Esophagus squamous epithelium (tissue), 5 donors: ENCODE measurements at places on chromosomes 1 and 21.

DNA sequence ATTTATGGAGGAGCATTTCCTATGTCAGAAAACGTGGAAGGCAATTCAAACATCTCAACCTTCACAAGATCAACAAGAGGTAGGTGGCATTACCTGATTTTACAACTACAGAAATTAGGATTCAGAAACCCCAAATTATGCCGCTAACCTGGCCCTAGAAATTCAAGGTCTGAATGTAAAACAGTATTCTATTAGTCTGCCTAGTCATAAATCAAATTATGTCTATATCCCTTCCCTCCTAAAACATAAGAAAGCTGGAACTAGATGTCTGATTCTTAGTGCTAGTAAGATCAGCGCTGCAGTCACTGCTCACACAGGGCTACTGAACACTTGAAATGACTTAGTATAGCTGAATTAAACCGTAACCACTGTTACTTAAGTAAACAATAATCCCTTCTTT lies 1.4 kb downstream of the TOMM20 start:
- no peaks in the 10 kb centered on the region for H3K27me3 ChIP-seq
- peaks cover 36% of the 10 kb centered on the region for H3K36me3 ChIP-seq
- peak overlapping the region; percentile 96 for H3K4me3 ChIP-seq
- DNase-seq: no peak
- peaks cover 6% of the 10 kb centered on the region for H3K4me1 ChIP-seq
- H3K27ac ChIP-seq: peak overlapping the region; percentile 95

- no peaks in the 10 kb centered on the region for H3K27me3 ChIP-seq
- no peak overlapping the region for H3K27ac ChIP-seq
- peaks cover 4% of the 10 kb centered on the region for H3K4me1 ChIP-seq
Observed at GRCh38 chr1:109812691-109813393, 49.1 kb upstream of the EPS8L3 start.

- H3K27ac ChIP-seq: no peak overlapping the region
- DNase-seq: no peak
- H3K27me3 ChIP-seq: no peaks in the 10 kb centered on the region
- H3K4me3 ChIP-seq: no peak overlapping the region
- H3K36me3 ChIP-seq: no peaks in the 10 kb centered on the region
- H3K4me1 ChIP-seq: no peaks in the 10 kb centered on the region
Observed at GRCh38 chr1:214912127-214912526, 170.4 kb upstream of the KCNK2 start.

- H3K27me3 ChIP-seq: no peaks in the 10 kb centered on the region
- no peak overlapping the region for H3K4me3 ChIP-seq
- no peaks in the 10 kb centered on the region for H3K36me3 ChIP-seq
Observed at GRCh38 chr1:198363625-198364151, 176.8 kb downstream of the ATP6V1G3 start.

DNA sequence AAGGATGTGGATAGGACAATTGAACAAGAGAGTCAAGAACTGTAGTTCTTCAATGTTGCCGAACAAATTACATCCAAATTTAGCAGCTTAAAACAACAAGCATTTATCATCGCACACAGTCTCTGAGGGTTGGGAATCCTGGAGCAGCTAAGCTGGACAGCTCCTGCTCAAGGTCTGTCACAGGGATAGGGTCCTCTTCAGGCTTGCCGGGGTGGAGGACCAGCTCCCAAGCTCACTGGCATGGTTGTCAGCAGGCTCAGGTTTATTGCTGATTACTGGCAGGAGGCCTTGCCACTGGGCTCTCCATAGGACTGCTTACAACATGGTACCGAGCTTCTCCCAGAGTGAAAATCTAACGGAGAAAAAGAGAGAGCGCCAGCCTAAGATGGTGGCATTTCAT lies 22.1 kb upstream of the COX20 start:
- no peak for DNase-seq
- no peaks in the 10 kb centered on the region for H3K36me3 ChIP-seq
- H3K4me3 ChIP-seq: no peak overlapping the region
- H3K27me3 ChIP-seq: no peaks in the 10 kb centered on the region

- H3K27ac ChIP-seq: peak overlapping the region; percentile 36
- DNase-seq: no peak
- H3K4me3 ChIP-seq: no peak overlapping the region
- H3K36me3 ChIP-seq: no peaks in the 10 kb centered on the region
Observed at GRCh38 chr1:221118176-221118937, 239.1 kb downstream of the HLX start.

GRCh38 chr1:213274140-213274539 lies 223.1 kb downstream of the RPS6KC1 start:
- H3K4me1 ChIP-seq: no peaks in the 10 kb centered on the region
- H3K27me3 ChIP-seq: no peaks in the 10 kb centered on the region
- H3K36me3 ChIP-seq: peaks cover 23% of the 10 kb centered on the region

GRCh38 chr1:179425186-179425585 lies 59.4 kb downstream of the AXDND1 start:
- H3K36me3 ChIP-seq: no peaks in the 10 kb centered on the region
- no peaks in the 10 kb centered on the region for H3K27me3 ChIP-seq
- DNase-seq: no peak
- H3K4me3 ChIP-seq: no peak overlapping the region
- no peaks in the 10 kb centered on the region for H3K4me1 ChIP-seq
- H3K27ac ChIP-seq: no peak overlapping the region

DNA sequence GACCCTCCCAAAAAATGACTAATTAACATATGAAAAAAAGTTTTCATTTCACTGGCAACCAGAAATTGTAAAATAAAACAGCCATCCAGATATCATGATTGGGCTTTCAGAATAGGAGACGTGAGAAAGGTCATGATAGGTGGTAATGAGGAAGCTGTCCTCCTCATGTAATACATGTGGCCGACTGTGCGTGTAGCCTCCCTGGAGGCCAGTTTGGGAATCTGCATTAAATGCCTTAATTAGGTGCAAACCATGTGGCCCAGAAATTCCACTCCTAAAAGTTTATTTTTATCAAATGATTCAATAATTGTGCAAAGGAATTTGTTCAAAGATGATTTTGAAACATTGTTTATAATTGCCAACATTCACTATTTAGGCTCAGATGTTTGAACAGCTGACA lies 127.6 kb upstream of the C1orf105 start:
- H3K4me1 ChIP-seq: no peaks in the 10 kb centered on the region
- no peaks in the 10 kb centered on the region for H3K36me3 ChIP-seq
- no peak overlapping the region for H3K27ac ChIP-seq
- no peak overlapping the region for H3K4me3 ChIP-seq

DNA sequence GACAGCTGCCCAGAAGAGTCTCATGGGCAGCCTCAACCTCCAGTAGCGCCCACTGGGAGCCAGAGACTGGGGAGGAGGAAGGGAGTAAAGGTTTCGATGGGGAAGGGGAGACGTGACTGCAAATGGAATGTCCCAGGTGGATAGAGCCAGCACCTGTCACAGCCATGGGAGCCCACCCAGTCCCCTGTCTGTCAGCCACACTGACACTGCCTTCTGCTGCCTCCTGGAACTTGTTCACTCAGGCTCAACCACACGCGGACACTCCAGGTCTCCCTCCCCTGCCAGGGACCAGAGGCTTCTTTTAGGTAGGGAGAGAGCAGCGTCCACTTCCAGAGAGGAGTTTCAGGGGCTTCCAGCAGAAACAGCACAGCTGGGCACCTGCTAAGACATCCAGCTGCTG lies 346.3 kb downstream of the NPHP4 start:
- H3K27ac ChIP-seq: no peak overlapping the region
- no peak overlapping the region for H3K4me3 ChIP-seq
- H3K4me1 ChIP-seq: no peaks in the 10 kb centered on the region
- DNase-seq: no peak
- H3K36me3 ChIP-seq: no peaks in the 10 kb centered on the region
- peaks cover 59% of the 10 kb centered on the region for H3K27me3 ChIP-seq

GRCh38 chr1:91712981-91713841 lies 172.7 kb downstream of the TGFBR3 start:
- no peaks in the 10 kb centered on the region for H3K4me1 ChIP-seq
- peaks cover 82% of the 10 kb centered on the region for H3K36me3 ChIP-seq
- peak overlapping the region; percentile 89 for H3K27ac ChIP-seq
- no peaks in the 10 kb centered on the region for H3K27me3 ChIP-seq

GRCh38 chr1:202164271-202165037 lies 4.1 kb upstream of the PTPN7 start:
- H3K4me3 ChIP-seq: no peak overlapping the region
- DNase-seq: no peak
- H3K27me3 ChIP-seq: no peaks in the 10 kb centered on the region

DNA sequence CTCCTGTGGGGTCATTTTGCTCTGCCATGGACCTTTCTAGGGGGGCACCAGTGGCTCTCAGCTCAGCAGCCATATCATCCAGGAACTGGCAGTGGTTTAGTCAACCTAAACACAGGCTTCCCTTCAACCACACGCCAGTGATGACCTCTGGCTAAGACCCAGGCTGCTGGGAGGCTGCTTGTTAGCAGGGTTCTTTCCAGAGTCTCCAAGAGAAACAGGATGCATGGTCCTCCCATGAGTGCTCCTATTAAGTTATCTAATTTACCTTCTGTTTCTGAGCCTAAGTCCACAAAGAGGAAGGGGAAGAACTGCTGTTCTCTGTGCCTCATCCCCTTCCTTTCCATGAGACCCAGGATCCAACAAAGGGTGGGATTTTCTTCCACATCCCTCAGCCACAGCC lies 137.3 kb upstream of the PLXNA2 start:
- no peak overlapping the region for H3K4me3 ChIP-seq
- DNase-seq: no peak
- H3K4me1 ChIP-seq: no peaks in the 10 kb centered on the region
- H3K27me3 ChIP-seq: no peaks in the 10 kb centered on the region
- no peaks in the 10 kb centered on the region for H3K36me3 ChIP-seq

DNA sequence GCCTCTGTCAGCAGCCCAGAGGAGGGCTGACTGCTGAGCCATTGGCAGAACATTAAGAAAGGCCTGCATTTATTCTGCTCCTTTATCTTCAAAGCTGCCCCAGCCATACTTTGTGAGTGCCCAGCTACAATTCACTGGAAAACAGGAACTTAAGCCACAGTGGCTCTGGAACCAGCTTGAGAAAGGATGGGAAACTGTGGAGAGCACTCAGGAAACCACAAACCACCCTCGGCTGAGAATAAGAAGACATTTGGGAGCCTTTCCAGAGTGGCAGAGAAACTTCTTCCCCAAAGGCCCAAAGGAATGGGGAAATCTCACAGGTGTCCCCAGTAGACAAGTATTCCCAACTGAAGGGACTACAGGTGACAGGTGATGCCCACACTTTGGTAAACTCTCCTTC lies 1.8 kb downstream of the LAMB3 start:
- DNase-seq: no peak
- peak overlapping the region; percentile 10 for H3K4me3 ChIP-seq
- H3K27me3 ChIP-seq: no peaks in the 10 kb centered on the region

DNA sequence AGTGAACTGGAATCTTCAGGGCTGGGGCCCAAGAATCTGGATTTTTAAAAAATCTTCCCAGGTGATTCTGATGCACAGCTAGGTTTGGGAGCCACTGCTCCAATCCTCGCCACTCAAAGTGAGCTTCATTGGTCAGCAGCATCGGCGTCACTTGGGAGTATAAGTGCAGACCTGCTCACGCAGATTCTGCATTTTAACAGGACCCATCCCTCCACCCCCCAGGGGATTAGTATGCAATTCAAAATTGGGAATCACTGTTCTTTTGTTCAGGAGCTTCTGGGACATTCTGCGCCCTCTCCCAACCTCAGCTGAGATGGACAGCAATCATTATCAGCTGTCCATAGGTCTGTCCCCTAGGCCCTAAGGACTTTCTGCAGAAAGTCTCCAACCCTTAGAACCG lies 53.5 kb downstream of the LGR6 start:
- no peaks in the 10 kb centered on the region for H3K27me3 ChIP-seq
- no peaks in the 10 kb centered on the region for H3K4me1 ChIP-seq
- no peak overlapping the region for H3K4me3 ChIP-seq
- H3K27ac ChIP-seq: no peak overlapping the region
- no peak for DNase-seq

GRCh38 chr1:43659212-43660166 lies 9.5 kb downstream of the KDM4A start:
- no peak overlapping the region for H3K4me3 ChIP-seq
- no peak for DNase-seq
- peaks cover 100% of the 10 kb centered on the region for H3K36me3 ChIP-seq
- H3K27ac ChIP-seq: no peak overlapping the region
- no peaks in the 10 kb centered on the region for H3K27me3 ChIP-seq
